ENCODE measurements at places on chromosomes 1 and 21.
A peak's percentile ranks its signal among the peaks of the same experiment; 100 is the strongest.

GRCh38 chr1:66044912-66045311 is 252.2 kb downstream of the PDE4B start:
- no peak for DNase-seq

DNA sequence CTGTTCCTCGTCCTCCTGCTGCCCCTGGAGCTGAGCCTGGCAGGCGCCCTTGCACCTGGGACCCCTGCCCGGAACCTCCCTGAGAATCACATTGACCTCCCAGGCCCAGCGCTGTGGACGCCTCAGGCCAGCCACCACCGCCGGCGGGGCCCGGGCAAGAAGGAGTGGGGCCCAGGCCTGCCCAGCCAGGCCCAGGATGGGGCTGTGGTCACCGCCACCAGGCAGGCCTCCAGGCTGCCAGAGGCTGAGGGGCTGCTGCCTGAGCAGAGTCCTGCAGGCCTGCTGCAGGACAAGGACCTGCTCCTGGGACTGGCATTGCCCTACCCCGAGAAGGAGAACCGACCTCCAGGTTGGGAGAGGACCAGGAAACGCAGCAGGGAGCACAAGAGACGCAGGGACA is 14.8 kb downstream of the DRAXIN start:
- DNase-seq: no peak

DNA sequence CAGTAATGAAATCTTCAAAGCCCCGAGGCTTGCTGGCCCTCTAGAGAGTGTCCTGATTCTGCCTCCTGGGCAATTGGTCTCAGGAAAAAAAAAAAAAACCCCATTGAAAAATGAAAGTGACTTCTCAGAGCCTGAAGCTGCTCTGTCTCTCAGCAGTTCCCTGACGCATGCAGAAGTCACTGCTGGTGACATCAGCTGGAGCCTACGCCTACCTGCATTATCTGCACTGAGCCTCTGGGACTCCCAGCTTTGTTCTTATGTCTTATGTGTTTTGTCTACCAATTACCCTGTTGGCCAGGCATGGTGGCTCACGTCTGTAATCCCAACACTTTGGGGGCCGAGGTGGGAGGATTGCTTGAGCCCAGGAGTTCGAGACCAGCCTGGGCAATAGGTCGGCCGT is 10.1 kb upstream of the SLC25A33 start:
- DNase-seq: no peak

- DNase-seq: no peak
Observed at GRCh38 chr1:109765483-109765815, 1.7 kb upstream of the EPS8L3 start.

- DNase-seq: no peak
Observed at GRCh38 chr1:75970631-75971030, 38.4 kb upstream of the ASB17 start.

GRCh38 chr1:111990878-111991718 is 1.6 kb upstream of the KCND3 start:
- DNase-seq: no peak

DNA sequence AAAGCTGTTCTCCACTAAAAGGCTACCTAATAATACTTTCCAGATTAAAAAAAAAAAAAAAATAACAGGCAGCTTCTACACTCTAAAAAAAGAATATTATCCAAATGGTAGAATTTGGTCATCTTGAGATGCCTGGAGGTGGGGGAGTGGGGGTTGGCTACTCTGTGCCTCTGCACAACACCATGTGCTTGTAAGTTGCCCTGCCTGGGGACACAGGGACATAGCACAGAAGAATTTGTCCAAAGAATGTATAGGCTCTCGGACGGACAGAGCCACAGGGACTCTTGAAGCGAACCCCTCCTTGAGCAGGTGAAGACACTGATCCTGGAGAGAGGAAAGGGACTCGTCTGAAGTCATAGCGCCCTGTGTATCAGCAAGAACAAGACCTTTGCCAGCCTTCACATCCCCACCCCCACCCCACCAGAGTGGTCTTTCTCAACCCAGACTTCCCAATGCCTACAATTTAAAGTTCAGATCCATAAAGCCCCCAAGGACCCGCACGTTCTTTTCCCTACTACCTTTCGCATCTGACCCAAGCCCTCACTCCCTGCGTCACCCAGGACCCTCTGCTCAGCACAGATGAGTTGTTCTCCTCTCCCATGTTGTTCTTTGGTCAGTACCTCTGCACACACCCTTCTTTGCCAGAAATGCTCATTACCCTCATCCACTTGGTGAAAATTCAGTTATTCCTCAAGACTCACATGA is 72.6 kb downstream of the LGR6 start:
- no peak for DNase-seq

- DNase-seq: no peak
Observed at GRCh38 chr1:233343262-233343661, 15.7 kb downstream of the MAP3K21 start.

DNA sequence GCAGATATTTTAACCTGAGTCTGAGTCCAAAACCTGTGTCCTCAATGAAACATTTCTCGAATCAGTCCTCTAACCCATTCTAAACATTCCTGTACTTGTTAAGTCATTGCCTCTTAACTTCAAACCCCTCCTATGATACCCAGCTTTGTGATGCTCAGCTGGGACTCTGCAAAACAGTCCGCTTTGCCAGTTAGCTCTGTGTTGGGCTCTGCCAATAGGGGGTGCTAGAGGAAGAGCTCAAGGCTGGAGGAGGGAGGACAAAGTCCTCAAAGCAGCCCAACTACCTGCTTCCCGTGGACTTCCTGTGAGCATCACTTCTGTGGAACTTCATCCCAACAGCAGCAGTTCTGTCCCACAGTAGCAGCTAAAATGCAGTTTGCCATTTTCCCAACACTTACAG is 38.1 kb upstream of the SYT14 start:
- peak; percentile 7 for DNase-seq

GRCh38 chr1:91500756-91501522 is at the start of gene CDC7:
Gene CDC7 (plus strand): TSS chr1:91500851. CDS start chr1:91501717, 866 bp downstream.
- peak; percentile 74 for DNase-seq

DNA sequence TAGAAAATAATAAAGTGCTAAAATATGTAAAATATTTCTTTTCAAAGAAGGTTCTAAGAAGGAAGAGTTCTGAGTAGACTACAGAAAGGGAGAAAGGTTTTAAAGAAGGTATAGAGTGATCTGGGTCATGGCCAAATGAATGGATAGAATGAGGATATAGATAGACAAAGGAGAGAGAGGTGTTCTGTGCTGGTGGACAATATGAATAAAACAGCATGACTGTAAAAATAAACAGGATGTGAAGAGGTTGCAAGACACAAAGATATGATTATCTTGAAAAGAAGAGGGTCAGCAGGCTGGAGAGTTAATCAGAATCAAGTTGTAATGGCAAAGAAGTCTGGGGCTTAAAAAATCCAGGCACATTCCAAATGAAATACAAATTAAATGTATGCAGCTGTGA is 86.7 kb upstream of the GNG4 start:
- no peak for DNase-seq

DNA sequence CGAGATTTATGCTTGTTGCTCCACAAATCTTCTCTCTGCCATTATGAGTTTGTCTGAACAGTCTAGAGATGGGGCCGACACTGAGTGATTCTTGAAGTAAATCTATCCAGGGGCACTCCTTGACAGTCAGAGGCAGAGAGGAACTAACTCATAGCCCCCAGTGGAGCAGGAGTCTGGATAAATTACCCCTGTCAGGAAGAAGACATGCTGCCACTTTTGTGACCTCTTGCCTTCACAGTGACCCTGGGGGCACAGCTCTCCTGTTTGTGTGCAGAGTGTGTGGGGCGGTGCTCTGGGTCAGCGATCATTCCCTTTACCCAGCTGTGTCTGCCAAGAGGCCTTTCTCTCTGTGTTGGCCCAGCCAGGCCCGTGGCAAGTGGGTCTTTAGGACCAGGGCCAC is 29.5 kb downstream of the PEX14 start:
- no peak for DNase-seq

GRCh38 chr1:76827066-76827465 is 40.2 kb upstream of the ST6GALNAC5 start:
- DNase-seq: no peak

- no peak for DNase-seq
Observed at GRCh38 chr1:46072975-46073374, 59.5 kb downstream of the PIK3R3 start.

All from stimulated activated CD4-positive, alpha-beta T cell treated with anti-CD3 and anti-CD28 coated beads, TNF-alpha, amount 100 ng/mL, for 24 hours (primary cell).